ENCODE measurements at places on chromosomes 2 and 18.
A peak's percentile ranks its signal among the peaks of the same experiment; 100 is the strongest.

DNA sequence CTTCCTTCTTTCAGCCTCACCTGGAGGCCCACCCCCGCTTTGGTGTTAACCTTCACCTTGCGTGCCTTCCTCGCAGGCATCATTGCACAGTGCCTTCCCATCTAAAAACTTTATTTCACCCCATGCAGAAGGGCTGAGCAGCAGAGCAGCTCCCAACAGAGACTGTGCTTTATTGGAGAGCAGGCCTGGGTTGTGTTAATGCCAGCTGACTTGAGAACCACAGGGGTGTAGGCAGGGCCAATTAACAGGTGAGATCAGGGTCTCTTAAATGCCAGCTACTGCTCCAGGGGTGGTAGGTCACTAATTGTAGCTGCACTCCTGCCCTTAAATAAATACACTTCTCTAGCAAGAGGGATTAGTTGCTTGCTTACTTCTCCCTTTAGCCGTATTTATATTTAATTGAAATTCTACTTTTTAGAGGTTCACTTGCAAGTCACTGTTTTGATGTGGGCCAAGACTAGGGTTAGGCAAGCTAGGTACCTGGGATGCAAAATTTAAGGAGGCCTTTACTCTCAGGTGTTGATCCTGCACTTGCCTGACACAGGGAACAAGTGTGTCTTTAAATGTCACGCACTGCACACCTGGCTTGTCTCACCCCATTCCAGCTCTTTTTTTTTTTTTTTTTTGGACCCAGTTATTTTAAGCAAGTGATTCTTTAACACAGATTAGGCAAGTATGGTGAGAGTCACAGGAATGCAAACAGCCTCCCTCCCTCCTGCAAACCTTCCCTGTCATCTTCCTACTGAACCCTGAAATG lies 54.5 kb downstream of the LYPD1 start:
- no peak for DNase-seq

DNA sequence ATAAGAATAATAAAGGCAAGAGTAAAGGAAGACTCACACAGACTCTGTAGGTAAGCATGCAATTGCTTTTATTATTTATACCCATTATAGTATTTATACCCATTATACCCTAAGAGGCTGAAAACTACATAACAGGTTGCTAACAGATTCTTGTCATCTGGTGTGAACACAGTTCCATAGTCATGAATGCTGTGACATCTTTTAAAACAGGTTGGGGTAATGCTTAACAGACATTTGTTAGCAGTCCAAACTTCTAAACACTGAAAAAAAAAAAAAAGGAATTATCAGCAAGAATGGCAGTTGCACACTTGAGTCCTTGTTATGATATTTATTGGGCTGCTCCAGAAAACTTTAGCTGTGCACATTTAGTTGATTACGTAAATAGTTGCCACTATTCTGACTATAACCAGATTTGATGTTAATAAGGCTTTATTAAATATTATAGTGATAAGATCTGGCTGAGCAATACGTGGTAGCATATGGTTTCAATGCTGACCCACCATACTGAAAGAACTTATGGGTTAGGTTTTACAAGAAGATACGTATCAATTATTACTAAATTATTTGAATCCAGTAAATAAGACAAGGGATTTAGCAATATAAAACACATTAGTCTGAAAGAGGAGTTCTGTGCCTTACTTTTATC lies 888.8 kb downstream of the LRRTM4 start:
- no peak for DNase-seq

- no peak for DNase-seq
Measured at GRCh38 chr2:105791229-105791628, 46.5 kb downstream of the NCK2 start.

GRCh38 chr18:8469544-8470130 lies 139.6 kb upstream of the RAB12 start:
- DNase-seq = peak; percentile 52

DNA sequence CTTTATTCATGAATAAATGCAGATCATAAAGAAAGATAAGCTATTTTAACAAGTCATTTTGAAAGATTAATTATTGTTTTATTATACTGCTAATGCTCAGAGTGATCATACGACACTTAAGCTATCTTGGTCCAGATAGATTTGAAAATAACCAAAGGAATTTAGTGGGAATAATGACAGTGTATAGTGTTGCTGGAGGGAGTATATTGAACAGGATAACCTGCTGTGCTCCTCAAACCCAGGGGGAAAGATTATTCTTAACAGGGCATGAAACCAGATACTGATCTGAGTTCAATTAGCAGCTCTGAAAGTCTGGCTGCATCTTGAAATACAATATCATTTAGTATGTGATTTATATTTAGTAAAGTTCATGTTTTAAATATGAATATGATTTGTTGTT lies 216.3 kb upstream of the ITGA4 start:
- DNase-seq = no peak

- DNase-seq = no peak
Measured at GRCh38 chr2:232304236-232304635, 74.3 kb upstream of the ALPP start.
